T-helper 22 cell (primary cell): ENCODE measurements at places on chromosomes 4 and X.

GRCh38 chr4:18454349-18454748, 432.8 kb upstream of the LCORL start:
- no peak for DNase-seq

DNA sequence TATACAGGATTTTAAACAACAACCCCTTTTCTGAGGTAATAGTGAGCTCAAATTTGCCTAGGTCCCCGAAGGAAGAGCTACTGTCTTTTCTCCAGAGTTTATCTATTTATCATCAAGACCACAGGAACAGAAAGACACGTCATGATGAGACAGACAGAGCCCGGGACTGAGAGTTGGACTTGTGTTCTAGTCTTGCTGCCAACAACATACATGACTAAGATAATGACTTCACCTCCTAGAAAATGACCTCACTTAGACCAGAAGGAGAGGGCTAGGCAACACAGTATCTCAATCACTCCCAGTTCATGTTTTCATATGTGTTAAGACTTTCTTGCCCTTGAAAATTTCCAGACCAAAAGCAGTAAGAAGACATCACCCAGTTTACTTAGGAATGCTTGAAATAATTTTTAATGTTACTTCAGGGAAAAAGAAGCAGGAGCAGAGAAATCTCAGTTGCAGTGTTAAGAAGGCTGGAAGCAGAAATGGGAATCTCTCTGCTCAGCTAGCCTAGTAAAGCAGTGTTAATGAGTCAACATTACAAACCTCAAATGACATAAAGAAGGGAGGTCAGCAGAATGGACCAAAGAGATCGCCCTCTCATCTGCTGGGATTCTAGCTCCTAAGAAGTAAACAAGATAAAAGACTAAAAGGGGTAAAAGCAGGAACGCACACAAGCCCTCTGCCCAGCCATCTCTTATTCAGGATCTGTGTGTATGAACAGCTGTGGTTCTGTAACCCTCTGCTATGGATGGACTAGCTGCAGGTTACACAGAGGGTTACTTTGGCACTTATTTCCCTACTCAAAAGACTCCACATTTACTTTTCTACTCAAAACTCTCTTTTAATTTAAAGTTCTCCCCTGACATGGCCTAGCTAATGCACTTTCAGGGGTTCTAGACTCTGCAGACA, 24.8 kb downstream of the PDGFC start:
- DNase-seq: no peak

DNA sequence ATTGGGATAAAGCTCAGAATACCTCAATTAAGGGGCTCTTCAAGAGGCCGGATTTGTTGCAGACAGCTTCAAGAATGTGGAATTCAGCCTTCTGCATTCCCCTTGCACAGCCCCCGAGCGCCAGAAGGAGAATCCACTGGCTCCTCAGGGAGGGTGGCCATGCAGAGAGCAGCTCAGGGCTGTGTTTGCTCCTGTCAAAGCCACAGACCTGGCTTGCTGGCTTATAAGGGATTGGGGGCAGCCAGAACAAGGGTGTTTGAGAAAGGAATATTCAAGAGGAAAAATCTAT, 36.8 kb downstream of the ING2 start:
- DNase-seq: no peak

- no peak for DNase-seq
These were observed 49.2 kb upstream of the HDAC8 start for GRCh38 chrX:72621625-72622485.

- no peak for DNase-seq
These were observed 63.6 kb downstream of the REPS2 start for GRCh38 chrX:17009856-17010625.

GRCh38 chr4:53361451-53361850, 4.4 kb downstream of the SCFD2 start:
- DNase-seq: no peak

GRCh38 chr4:122783301-122784215, 43.1 kb upstream of the FGF2 start:
- no peak for DNase-seq

DNA sequence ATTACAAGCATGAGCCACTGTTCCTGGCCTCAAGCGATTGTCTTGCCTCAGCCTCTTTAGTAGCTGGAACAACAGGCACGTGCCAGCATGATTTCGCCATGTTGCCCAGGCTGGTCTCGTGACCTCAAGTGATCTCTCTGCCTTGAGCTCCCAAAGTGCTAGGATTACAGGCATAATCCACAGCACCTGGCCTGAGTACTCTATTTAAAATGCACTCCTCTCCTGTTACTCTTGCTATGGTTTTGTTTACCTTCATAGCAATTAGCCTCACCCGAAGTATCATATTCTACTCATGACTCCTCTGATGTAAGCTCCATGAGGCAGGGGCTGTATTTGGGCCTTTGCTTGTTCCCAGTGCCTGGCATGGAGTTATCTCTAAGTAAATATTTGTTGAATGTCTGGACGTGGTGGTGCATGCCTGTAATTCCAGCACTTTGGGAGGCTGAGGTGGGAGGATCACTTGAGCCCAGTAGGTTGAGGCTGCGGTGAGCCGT, 92.5 kb upstream of the SLC34A2 start:
- DNase-seq: no peak

DNA sequence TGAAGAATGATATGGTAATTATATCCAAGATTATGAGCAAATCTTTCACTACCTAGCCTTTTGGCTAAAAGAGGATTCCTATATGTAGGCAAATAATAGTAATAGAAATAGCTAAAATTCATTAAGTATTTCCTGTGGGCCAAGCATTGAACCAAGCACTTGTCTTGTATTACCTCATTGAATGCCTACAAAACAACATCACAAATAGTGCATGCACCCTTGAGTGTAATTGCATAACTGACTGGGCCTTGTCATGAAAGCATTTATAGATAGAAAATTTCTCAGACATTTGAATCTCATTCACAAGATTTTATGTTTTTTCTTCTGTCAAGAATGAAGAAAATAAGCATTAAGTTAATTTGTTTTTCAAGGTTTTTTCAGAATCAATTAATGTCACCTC, 3.9 kb upstream of the HPGDS start:
- no peak for DNase-seq
